ENCODE measurements at places on chromosomes 2 and 18. TPM values are rescaled to one million over a fixed set of nuclear protein-coding genes. Genes with fewer than 3 reads are reported as not detected.

UGT1A8 gene
- not detected for total RNA-seq

DNA sequence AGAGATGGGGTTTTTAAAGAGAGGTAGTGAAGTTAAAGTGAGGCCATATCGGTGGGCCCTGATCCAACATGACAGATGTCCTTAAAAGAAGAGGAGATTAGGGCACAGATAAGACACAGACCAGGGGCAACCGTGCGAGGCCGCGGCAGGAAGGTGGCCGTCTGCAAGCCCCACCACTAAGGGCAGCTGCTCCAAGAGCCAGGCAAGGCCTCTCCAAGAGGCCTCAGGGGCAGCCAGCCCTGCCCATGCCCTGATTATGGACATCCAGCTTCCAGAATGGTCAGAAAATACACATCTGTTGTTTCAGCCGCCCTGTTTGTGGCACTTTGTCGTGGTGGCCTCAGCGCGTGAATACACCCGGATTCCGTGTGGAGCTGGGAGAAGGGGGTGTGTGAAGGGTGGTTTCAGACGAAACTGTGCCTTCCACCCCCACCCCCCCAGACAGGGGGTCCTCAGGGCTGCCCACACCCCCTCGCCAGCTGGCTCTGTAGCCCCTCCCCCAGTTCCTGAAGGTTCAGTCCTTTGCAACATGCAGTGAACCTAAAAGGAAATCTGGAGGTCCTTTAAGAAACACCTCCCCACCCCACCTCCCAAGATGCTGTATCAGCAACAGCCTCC, 74.1 kb upstream of the SMAD7 start:
- H3K36me3 ChIP-seq, result no peaks in the 10 kb centered on the region
- H3K4me1 ChIP-seq, result no peaks in the 10 kb centered on the region
- H3K27ac ChIP-seq, result no peak overlapping the region
- no peak overlapping the region for H3K4me3 ChIP-seq
- no peaks in the 10 kb centered on the region for H3K27me3 ChIP-seq
- peak; percentile 38 for DNase-seq

- H3K27me3 ChIP-seq, result peaks cover 7% of the 10 kb centered on the region
- no peak overlapping the region for H3K4me3 ChIP-seq
- no peak for DNase-seq
- H3K4me1 ChIP-seq, result no peaks in the 10 kb centered on the region
These were observed 35.1 kb downstream of the TMEM18 start for GRCh38 chr2:641872-642815.

GRCh38 chr2:48829036-48829435, 73.5 kb upstream of the LHCGR start:
- no peaks in the 10 kb centered on the region for H3K27me3 ChIP-seq
- H3K27ac ChIP-seq, result no peak overlapping the region
- H3K4me1 ChIP-seq, result no peaks in the 10 kb centered on the region
- H3K4me3 ChIP-seq, result no peak overlapping the region
- no peaks in the 10 kb centered on the region for H3K36me3 ChIP-seq
- no peak for DNase-seq

GRCh38 chr2:239252393-239252792, 148.4 kb downstream of the HDAC4 start:
- peaks cover 28% of the 10 kb centered on the region for H3K4me1 ChIP-seq
- no peaks in the 10 kb centered on the region for H3K36me3 ChIP-seq
- H3K4me3 ChIP-seq, result no peak overlapping the region
- no peak overlapping the region for H3K27ac ChIP-seq
- no peaks in the 10 kb centered on the region for H3K27me3 ChIP-seq
- DNase-seq, result no peak

CKAP2L gene
- total RNA-seq, result 0.46 TPM

DNA sequence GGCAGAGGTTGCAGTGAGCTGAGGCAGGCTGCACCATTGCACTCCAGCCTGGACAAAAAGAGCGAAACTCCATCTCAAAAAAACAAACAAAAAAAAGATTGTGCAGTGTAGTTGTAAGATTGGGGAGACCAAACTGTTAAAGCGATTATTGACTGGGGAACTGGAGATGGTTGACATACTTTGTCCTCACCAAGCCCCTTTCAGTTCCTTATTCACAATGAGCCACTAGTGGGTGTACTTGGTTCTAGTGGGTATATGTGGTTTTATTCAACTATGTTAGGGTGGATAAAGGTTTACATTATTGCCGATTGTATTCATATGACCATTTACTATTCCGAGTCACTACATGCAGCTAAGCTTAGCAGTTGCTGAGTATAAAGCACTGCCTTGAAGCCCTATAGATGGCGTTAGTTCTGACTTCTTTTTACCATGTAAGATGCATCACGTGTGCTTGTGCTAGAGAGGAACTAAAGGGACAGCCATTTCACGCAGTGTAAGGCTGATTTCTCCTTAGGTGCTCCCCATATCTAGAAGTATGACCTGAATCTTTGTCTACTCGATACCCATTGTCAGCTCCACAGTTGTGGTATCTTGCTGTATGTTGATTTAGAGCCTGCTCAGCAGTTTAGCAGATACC, 12.1 kb downstream of the EIF4E2 start:
- DNase-seq, result no peak
- H3K27ac ChIP-seq, result no peak overlapping the region
- no peak overlapping the region for H3K4me3 ChIP-seq
- peaks cover 100% of the 10 kb centered on the region for H3K36me3 ChIP-seq

DNA sequence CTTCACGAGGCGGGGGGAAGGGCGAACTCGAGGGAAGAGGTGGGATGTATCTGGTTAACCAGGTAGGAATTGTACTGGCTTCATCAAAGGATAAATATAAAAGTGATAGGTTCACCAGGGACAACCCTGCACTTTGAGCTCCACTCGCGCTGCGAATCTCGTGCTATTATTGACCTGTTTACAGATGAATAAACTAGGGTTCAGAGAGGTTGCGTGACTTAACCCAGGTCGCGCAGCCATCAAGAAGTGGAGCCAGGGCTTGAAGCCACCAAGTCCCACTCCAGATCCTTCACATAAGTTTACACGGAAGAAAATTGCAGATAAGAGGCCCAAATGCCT, 1.4 kb upstream of the CYP1B1 start:
- H3K4me1 ChIP-seq, result peaks cover 11% of the 10 kb centered on the region
- H3K27me3 ChIP-seq, result no peaks in the 10 kb centered on the region
- H3K36me3 ChIP-seq, result no peaks in the 10 kb centered on the region
- H3K4me3 ChIP-seq, result peak overlapping the region; percentile 64

DNA sequence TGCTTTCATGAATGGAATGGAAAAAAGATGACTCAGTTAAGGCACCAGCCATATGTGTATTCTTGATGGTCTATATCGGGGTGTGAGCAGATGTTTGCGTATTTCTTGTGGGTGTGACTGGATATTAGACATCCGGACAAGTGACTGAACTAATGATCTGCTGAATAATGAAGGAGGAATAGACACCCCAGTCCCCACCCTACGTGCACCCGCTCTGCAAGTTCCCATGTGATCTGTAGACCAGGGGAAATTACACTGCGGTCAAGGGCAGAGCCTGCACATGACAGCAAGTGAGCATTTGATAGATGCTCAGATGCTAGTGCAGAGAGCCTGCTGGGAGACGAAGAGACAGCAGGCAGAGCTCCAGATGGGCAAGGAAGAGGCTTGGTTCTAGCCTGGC, 12.4 kb upstream of the PRLH start:
- no peak overlapping the region for H3K4me3 ChIP-seq
- DNase-seq, result no peak
- peaks cover 1% of the 10 kb centered on the region for H3K4me1 ChIP-seq
- peaks cover 50% of the 10 kb centered on the region for H3K36me3 ChIP-seq

DNA sequence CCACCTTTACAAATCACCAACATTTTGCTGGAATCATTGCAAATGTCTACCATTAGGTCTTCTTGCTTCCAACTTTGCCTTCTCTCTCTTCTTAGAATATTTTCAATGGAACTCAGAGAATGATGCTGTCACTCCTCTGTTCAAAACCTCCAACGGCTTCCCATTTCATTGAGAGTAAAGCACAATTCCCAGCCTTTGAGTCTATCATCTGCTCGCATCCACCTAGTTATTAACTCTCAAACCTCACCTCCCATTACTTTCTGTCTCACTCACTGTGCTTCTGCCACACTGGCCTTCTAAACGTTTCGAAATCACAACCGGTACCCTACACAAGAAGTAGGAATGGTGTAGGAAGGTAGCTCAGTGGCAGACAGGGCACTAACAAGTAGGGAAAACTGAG, 40.0 kb downstream of the ROCK2 start:
- H3K4me3 ChIP-seq, result no peak overlapping the region
- H3K27me3 ChIP-seq, result no peaks in the 10 kb centered on the region
- H3K36me3 ChIP-seq, result no peaks in the 10 kb centered on the region
- H3K27ac ChIP-seq, result no peak overlapping the region
- H3K4me1 ChIP-seq, result peaks cover 31% of the 10 kb centered on the region
- no peak for DNase-seq

MEP1B gene
- total RNA-seq, result not detected

- H3K4me1 ChIP-seq, result no peaks in the 10 kb centered on the region
- H3K4me3 ChIP-seq, result no peak overlapping the region
- no peaks in the 10 kb centered on the region for H3K36me3 ChIP-seq
These were observed 14.3 kb downstream of the KCNK3 start for GRCh38 chr2:26706616-26707473.

PROKR1 gene
- not detected for total RNA-seq

DNA sequence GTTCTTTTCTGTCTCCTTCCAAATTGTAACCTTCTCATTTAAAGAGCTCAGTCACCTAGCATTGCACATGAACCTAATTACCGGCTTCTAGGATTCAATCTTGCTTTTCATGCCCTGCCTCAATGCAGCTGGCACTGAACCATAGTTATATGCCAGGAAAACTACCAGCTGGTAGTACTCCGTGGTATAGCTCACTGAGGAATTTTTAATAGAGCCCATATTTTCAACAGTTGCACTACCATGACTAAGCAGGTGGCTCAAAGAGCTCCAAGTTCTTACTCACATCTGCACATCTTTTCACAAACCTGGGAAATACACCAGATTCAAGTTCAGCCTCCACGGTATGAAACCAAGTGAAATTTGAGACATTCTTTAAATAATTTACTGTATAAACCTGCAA, 363.5 kb downstream of the GRB14 start:
- H3K36me3 ChIP-seq, result no peaks in the 10 kb centered on the region
- no peaks in the 10 kb centered on the region for H3K4me1 ChIP-seq
- no peak overlapping the region for H3K27ac ChIP-seq
- no peak overlapping the region for H3K4me3 ChIP-seq
- no peak for DNase-seq

ATL2 gene
- total RNA-seq, result 69.1 TPM
